Vagina (tissue), 2 donors: ENCODE measurements at places on chromosomes 7 and 10. TPM values are rescaled to one million over a fixed set of nuclear protein-coding genes. Genes with fewer than 3 reads are reported as not detected.

AKR1E2 gene
- 3.7 TPM for total RNA-seq

DNA sequence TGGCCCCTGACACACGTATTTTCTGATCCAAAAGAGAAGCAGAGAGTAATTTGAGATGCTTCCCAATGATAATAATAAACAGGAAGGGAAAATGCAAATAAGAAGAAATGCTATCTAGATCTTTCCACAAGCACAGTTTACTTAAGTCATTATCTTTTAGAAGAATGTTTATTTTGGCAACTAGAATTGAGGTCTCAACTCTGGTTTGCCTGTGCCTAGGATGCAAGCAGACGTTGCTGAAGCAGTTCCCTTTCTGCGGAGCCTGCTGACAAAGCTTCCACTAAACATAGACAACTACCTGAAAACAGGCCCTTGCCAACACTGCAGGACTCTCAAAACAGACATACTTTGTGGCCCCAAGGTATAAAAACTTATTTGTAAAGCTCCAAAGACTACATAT is 315.8 kb upstream of the POM121L12 start:
- DNase-seq: no peak

SCIN gene
- total RNA-seq: 0.74 TPM

CEP55 gene
- total RNA-seq: 3.2 TPM

HABP2 gene
- not detected for total RNA-seq

GRCh38 chr7:19552576-19552975 is 156.3 kb downstream of the POLR1F start:
- DNase-seq: no peak

GRCh38 chr7:153052206-153052605 is 292.7 kb downstream of the ACTR3B start:
- no peak for DNase-seq

DNA sequence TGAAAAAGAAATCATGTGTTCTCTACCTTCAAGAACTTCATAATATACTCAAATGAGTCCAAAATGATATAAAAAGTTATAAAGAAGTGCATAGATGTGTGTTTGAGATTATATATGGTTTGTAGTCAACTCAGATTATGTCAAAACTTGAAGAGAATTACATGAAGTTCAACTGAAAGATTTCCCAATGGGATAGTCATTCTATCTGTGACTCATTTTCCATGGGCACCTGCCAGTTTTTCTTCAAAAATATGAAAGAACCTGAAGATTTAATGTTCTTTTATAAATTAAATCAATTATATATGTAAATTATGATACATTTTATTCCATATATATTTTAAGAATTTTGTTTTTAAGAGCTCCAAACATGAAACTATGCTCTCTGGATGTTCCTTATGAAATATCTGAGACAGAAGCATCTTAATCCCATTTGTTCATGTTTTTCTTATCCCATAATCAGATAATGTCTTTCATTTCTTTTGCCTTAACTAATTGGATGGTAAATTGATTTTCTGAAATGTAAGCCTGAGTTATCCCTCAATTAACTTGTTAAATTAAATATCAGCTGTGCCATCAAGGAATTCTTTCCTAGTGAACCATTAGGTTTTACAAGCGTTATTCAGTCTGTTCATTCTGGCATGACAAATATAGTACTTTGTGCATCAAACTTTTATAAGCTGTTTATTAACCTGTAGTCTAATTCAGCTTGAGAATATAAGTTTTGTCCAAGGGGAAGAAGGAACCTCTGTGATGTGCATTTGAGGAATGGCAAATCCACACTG is 387.1 kb downstream of the IPMK start:
- DNase-seq: no peak

HOXA2 gene
- total RNA-seq: 2.0 TPM

IKZF5 gene
- 9.6 TPM for total RNA-seq

DNA sequence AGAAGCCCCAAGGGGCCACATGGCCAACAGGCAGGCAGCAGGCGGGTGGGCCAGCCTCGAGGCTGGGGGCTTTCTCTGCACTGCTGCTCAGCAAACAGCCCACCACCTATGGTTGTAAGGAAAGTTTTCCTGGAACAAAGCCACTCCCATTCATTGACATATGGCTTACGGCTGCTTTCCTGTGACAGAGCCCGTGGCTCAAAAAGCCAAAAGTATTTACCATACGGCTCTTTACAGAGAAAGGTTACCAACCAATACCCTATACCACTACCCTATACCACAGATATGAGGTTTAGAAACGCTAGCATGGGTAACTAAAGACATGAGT is 152.7 kb downstream of the MAD1L1 start:
- DNase-seq: no peak

ZNF316 gene
- 25.5 TPM for total RNA-seq

DNA sequence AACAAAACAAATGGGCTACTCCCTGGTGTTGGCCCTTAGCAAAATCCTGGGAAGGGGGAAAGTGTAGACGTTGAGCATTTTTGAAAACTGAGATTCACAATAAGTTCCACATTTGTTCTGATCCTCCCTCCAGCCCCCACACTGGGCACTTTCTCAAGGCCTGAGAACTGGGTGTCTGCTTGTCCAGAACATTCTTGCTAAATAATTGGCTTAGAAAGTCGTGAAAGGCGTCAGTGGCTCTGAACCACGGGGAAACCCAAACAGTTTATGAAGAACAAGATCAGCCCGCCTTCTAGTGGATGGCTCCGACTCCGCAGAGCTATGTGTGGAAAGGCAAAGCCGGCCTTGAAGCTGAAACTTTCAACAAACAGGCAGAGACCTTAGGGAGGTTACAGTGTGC is 370.1 kb downstream of the PRPF18 start:
- peak; percentile 98 for DNase-seq

EN2 gene
- total RNA-seq: 0.98 TPM

ARHGAP19 gene
- total RNA-seq: 3.9 TPM

- no peak for DNase-seq
Measured at GRCh38 chr10:28242555-28243204, 60.2 kb downstream of the MPP7 start.

DNA sequence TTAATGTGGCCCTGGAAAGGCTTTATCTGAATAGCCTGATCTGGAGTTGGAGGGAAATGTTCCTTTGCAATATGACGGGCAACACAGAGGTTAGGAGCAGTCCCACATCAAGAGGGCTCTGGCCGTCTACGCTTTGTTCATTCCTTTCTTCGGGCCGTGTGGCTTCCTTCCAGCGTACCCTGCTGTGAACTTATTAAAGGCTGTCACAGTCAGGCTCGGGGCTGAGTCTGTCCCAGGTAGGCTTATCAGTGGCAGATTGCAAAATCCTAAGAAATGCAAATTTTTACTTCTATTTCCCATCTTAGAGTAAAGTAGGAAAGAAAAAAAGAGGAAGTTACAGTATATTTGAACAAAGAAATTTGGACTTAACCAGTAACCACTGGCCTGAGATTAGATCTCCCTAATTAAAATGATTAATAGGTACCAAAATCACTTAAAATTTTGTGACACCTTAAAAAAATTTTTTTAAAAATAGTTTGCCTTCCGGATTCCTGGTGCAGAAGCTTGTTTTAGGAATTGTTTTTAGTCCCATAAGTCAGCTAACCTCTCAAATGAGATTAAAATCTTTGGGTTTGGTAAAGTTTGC is 453.1 kb upstream of the MKI67 start:
- DNase-seq: no peak

DNA sequence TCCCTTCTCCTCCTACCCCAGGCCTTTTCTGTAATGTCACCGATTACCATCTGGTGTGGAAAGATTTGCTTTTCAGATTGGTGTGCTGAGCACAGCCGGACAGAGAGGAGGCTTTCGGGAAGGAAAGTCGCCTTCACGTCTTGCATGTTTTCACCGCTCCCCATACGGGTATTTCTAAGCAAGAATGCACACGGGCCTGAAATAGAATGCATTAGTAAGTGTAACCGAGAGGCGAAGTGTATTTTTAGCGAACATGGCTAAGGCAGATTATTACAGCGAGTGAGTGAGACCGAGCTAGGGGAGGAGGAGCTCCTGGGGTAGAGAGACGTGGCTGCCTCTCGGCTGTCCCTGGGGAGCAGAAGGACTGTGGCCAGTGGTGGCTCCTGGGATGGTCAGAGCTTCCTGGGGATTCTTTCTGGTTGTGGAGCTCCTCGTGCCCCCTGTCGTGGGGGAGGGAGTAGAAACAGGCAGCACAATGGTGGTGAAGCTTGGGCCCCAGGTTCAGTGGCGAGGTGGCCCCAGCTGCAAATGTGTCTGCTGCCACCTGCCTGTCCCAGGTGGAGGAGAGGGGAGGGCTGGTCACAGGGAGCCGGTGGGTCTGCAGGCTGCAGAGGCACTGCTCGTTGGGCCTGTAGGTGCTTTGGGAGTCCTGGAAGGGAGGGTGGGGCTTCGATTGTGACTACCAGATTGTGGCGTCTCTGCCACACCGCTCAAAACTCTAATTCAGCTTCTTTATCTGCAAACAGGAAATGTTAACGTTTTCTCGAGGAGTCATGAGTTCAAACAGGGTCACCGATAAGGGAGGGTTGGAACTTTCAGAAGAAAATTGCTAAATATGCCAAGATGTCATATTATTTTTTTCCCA is 135.8 kb downstream of the CAMK1D start:
- no peak for DNase-seq

BTRC gene
- total RNA-seq: 12.5 TPM

AS3MT gene
- total RNA-seq: 3.2 TPM
